ENCODE measurements at places on chromosomes 6 and 20. TPM values are rescaled to one million over a fixed set of nuclear protein-coding genes. Genes with fewer than 3 reads are reported as not detected.

- no peak for DNase-seq
Observed at GRCh38 chr20:59932616-59933295, 681 bp downstream of the SYCP2 start.

GRCh38 chr6:7939184-7939863 is 28.7 kb upstream of the TXNDC5 start:
- DNase-seq = no peak

DNA sequence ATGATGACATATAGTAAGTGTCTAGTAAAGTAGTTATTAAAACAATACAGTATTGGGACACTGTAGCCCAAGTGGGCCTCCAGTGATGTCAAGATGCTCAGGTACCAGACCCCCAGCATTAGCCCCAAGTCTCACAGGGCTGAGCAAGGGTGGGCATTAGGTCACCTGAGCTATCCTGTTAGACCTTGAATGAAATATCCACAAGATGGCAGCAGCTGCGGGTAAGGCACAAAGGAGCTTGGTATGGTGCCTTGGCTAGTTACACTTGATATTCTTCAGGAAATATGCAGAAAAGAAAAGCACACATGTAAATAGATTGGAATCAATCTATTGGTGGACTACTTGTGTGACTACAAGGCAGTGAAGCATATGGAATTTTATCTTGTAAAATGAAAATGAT is 701.8 kb upstream of the ADGRB3 start:
- no peak for DNase-seq

LRRC73 gene
- 1.2 TPM for polyA plus RNA-seq

GRCh38 chr6:168577496-168577895 is 136.5 kb downstream of the SMOC2 start:
- no peak for DNase-seq

Data from left kidney (tissue), 8 donors.